K562 (cell line): ENCODE measurements at places on chromosomes 16 and 17.
A peak's percentile ranks its signal among the peaks of the same experiment; 100 is the strongest.

DNA sequence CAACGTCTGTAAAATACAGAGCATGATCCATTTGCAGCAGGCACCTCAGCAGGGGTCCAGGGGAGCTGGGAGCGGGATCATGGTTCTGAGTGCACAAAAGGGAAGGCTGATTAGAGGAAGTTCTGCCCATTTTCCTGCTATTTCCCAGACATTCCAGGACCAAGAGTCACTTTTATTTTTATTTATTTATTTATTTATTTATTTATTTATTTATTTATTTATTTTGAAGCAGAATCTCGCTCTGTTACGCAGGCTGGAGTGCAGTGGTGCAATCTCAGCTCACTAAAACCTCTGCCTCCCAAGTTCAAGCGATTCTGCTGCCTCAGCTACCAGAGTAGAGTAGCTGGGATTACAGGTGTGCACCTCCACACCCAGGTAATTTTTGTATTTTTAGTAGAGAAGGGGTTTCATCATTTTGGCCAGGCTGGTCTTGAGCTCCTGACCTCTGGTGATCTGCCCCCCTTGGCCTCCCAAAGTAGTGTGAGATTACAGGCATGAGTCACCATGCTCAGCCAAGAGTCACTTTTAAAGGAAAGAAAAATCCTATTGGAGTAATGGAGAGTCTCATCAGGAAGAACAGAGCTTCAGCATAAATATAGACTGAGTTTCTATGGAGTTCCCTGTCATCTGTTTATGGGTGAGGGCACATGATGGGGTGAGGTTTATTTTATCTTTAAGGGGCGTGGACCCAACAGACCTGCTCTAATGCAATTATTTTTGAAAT is 355.2 kb downstream of the HAPSTR1 start:
- H3K36me3 ChIP-seq: no peaks in the 10 kb centered on the region
- 0 out of 3 replicates have a peak, but pooled peaks cover 2% of the 10 kb centered on the region for H3K27me3 ChIP-seq
- H3K27ac ChIP-seq: no peak overlapping the region
- no peaks in the 10 kb centered on the region for H3K4me1 ChIP-seq
- no peak for DNase-seq

DNA sequence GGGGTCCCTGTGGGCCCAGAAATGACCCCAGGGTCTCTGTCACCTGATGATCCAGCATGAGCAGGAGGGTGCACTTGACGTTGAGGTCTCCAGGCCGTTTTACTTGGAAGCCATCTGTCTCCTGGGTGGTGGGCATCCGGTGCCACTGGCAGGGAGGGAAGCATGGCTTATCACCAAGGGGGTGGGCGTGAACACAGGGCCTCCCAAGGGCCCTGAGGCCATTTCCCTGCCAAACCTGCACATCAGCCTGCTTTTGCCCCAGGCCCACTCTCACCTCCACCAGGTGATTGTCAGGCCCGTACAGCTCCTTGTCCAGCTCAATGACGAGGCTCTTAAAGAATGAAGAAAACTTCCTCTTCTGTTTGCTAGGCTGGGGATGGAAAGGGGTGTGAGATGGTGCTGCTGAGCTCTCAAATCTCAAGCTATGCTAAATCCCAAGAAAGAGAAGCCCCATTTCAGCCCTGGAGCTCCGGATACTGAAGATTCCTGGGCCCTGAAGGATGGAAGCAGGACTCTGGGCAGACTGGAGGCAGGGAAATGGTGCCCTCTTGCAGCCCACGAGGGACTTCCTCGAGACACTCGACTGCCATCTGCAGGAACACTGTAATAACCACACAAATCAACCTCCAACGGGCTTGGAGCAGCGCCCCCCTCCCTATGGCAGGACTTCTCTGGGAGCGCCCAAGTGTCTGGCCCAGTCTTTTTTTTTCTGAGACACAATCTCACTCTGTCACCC is 7.1 kb upstream of the FTSJ3 start:
- 0 out of 3 replicates have a peak overlapping the region, but pooled peaks have one; percentile 27 for H3K27ac ChIP-seq
- peaks cover 25% of the 10 kb centered on the region for H3K4me1 ChIP-seq
- H3K36me3 ChIP-seq: peaks cover 90% of the 10 kb centered on the region
- DNase-seq: peak; percentile 59
- H3K4me3 ChIP-seq: no peak overlapping the region

DNA sequence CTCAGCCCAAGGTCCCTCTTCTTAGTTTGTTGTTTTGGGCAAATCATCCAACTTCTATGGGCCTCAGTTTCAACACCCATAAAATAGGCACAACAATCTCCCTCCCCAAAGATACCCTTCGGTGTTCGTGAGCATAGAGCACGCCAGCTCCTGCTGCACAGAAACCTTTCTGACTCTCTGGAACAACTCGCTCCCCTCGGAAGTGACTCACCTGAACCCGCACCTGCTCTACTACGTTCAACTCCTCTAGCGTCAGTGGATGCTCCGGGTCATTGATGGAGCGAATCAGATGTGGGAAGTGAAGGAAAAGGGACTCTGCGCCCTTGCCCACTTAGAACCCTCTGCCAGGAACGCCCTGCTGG is 445 bp downstream of the CIAO2B start:
- H3K4me1 ChIP-seq: peaks cover 21% of the 10 kb centered on the region
- H3K27ac ChIP-seq: peak overlapping the region; percentile 90
- no peaks in the 10 kb centered on the region for H3K27me3 ChIP-seq
- peaks cover 43% of the 10 kb centered on the region; the same call in 2 of the 3 replicates for H3K36me3 ChIP-seq
- DNase-seq: no peak

DNA sequence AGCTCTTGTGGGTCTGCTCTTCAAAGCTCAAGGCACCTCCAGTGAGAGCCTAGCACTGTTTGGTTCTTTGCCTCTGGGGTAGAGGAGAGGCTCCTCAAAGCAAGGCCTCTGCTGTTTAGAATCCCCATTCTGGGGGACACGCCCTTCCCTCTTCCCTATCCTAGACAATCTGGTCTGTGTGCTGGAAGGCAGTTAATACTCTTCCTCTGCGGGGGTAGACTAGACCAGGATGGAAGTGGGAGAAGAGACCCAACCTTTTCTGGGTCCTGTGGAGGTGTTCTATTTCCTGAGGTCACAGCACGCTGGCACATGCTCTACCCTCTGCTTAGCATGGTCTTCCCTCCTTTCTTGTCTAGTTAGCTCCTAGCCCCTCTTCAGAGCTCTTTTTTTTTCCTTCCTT is 7.7 kb downstream of the ERAL1 start:
- no peak for DNase-seq
- peak overlapping the region; percentile 49 for H3K4me3 ChIP-seq
- H3K4me1 ChIP-seq: peaks cover 70% of the 10 kb centered on the region
- no peaks in the 10 kb centered on the region for H3K27me3 ChIP-seq
- H3K36me3 ChIP-seq: peaks cover 35% of the 10 kb centered on the region

GRCh38 chr17:78951967-78952551 is 26.9 kb upstream of the TIMP2 start:
- peaks cover 90% of the 10 kb centered on the region for H3K27me3 ChIP-seq
- H3K4me1 ChIP-seq: 0 out of 2 replicates have a peak, but pooled peaks cover 2% of the 10 kb centered on the region
- H3K36me3 ChIP-seq: no peaks in the 10 kb centered on the region
- no peak overlapping the region for H3K27ac ChIP-seq
- no peak for DNase-seq
- H3K4me3 ChIP-seq: no peak overlapping the region

- H3K4me3 ChIP-seq: no peak overlapping the region
- no peaks in the 10 kb centered on the region for H3K36me3 ChIP-seq
- DNase-seq: no peak
Observed at GRCh38 chr16:31409433-31409832, 16.3 kb downstream of the ITGAD start.

GRCh38 chr17:30379903-30380381 is 1.2 kb downstream of the CPD start:
- H3K4me1 ChIP-seq: peaks cover 21% of the 10 kb centered on the region
- no peaks in the 10 kb centered on the region for H3K36me3 ChIP-seq
- DNase-seq: no peak

DNA sequence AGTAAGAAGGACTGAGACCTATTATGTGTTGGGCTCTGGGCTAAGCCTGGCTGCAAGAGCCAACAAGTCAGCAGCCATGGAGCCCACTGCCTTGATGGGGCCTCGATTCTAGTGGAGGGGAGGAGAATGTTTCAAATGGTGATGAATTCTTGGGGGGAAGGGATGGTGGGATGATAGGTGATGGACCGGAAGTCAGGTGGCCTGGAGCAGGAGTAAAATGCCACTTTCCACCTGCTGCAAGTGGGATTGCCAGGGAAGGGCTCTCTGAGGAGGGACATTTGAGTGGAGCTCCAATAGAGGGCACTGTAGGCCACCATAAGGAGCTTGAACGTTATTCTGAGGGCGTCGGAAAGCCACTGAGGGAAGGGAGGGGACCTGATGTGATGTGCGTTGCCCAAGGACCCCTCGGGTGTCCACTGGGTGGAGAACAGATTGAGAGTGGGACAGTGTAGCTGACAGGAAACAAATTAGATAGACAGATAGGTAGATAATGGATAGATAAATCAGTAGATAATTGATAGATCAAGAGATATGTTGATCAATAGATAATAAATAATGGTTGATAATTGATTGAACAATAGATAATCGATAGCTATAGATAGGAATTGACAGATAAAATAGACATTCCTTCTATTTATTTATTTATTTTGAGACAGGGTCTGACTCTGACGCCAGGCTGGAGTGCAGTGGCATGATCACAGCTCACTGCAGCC is 18.2 kb upstream of the NXPH3 start:
- no peak overlapping the region for H3K4me3 ChIP-seq
- no peak for DNase-seq
- H3K27me3 ChIP-seq: peaks cover 2% of the 10 kb centered on the region; the same call in 1 of the 3 replicates
- no peak overlapping the region for H3K27ac ChIP-seq

DNA sequence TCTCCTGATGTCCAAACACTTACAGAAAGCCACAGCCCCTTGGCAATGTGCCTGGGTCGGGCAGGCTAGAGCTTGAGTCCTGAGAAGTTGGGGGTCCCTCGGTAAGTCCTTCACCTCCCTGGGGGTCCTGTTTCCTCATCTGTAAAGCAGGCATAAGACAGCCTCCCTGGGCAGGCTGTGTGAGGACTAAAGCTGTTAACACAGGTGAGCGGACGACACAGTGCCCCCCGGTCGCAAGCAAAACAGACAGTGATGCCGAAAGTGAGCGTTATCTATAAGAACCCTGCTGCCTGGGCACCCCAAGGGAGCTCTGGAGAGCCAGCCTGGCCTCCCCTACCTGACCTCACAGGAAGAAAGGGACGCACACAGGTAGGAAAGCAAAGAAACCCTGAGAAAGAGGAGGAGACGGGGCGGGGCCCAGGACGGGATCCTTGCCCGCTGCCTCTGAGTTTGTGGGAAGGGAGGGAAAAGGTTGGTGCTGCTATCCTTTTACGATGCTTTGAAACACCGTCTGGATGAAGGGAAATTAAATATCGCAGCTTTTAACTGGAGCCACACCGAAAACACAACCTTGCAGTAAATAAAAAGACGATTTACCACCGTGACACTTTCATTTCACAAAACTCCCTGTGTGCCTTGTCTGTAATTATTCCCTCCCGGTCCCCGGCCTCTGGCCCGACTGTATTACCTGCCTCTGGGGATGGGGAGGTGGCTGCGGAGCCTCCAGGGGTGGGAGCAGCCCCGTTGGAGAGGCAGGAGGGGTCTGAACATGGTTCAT is 67.1 kb downstream of the ENGASE start:
- H3K27me3 ChIP-seq: peaks cover 63% of the 10 kb centered on the region
- no peak for DNase-seq
- no peak overlapping the region for H3K27ac ChIP-seq
- no peak overlapping the region for H3K4me3 ChIP-seq

GRCh38 chr17:6366221-6366666 is 68.7 kb downstream of the AIPL1 start:
- no peaks in the 10 kb centered on the region for H3K4me1 ChIP-seq
- H3K27me3 ChIP-seq: no peaks in the 10 kb centered on the region; the same call in none of the 3 replicates
- no peak overlapping the region for H3K4me3 ChIP-seq
- no peak for DNase-seq
- H3K27ac ChIP-seq: no peak overlapping the region

DNA sequence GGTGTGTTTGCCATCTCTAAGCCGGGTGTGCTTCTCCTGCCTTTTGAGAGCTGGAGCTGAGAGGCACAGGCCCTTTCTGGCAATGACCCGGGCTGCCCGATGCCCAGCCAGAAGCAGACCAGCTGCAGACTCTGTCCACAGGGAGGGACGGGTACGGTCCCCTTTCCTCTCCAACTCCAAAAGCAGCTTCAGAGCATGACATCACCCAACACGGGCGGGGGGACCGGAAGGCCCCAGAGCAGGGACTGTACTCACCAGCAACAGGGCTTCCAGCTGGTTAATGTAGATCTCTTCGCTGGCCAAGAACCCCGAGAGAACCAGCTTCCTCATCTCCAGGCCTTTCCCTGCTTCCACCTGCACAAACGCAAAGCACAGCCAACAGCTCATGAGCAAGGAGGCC is 79.4 kb downstream of the ABR start:
- no peak overlapping the region for H3K4me3 ChIP-seq
- H3K4me1 ChIP-seq: peaks cover 5% of the 10 kb centered on the region
- H3K36me3 ChIP-seq: no peaks in the 10 kb centered on the region
